RWPE1 (cell line): ENCODE measurements at places on chromosomes 12 and 14.

DNA sequence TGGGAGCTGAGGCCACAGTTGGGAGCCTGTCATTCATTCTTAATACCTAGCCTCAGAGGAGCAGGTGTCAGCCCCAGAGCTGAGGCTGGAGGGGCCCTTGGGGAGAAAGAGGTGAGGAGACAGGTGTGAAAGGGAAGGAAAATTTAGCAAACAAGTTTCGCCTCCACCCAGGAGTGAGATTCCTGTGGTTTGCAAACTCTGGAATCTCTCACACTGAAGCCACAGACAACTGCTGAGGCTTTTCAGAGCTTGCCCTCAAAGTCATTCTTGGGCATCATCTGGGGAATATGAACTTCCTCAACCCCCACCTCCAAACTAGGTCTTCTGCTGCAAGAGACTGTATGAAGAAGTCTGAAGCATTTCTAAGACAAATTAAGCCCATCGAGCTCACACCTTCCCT is 589.5 kb upstream of the TBX3 start:
- DNase-seq: no peak

- no peak for DNase-seq
Observed at GRCh38 chr14:56816574-56817391, 6.5 kb upstream of the OTX2 start.

DNA sequence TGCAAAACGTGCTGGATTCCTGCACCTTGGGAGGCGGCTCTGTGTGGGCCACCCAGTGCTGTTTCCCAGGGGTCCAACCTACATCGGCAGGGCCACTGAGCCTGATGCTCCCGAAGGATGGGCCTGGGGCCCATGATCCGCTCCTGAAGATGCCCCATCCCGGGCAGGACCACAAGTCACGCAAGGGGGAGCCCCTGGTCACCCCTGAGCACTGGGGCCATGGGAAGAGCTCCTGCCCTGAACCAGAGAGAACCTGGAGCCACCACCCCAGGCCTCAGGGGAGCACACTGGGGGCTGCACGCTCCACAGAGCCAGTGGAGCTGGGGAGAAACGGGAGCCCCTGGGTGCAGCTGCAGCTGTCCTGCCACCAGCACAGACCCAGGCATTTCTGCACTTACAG is 124.6 kb upstream of the SFSWAP start:
- DNase-seq: no peak

GRCh38 chr12:7242176-7243101 is 53.0 kb downstream of the PEX5 start:
- no peak for DNase-seq

GRCh38 chr12:67148265-67148664 is 120.9 kb upstream of the CAND1 start:
- no peak for DNase-seq

GRCh38 chr14:81535396-81536164 is 1.9 kb upstream of the SEL1L start:
- DNase-seq: no peak

DNA sequence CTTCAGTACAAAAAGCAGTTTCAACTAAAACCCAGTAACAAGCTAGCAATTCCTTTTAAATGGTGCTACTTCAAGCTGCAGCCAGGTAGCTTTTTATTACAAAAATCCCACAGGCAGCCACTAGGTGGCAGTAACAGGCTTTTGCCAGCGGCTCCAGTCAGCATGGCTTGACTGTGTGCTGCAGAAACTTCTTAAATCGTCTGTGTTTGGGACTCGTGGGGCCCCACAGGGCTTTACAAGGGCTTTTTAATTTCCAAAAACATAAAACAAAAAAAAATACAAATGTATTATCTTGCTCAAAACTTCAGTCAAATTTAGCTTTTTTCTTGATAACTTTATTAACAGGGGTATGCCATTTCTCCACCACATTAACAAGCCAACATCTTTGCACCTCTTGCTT is 3.6 kb upstream of the CLEC4E start:
- DNase-seq: peak; percentile 59

- no peak for DNase-seq
Observed at GRCh38 chr14:64114166-64114565, 180.0 kb downstream of the ESR2 start.
